Stimulated activated CD8-positive, alpha-beta memory T cell treated with anti-CD3 and anti-CD28 coated beads, Interleukin-7, amount 100 ng/mL, for 4 hours (primary cell): ENCODE measurements at places on chromosomes 3 and 15.

DNA sequence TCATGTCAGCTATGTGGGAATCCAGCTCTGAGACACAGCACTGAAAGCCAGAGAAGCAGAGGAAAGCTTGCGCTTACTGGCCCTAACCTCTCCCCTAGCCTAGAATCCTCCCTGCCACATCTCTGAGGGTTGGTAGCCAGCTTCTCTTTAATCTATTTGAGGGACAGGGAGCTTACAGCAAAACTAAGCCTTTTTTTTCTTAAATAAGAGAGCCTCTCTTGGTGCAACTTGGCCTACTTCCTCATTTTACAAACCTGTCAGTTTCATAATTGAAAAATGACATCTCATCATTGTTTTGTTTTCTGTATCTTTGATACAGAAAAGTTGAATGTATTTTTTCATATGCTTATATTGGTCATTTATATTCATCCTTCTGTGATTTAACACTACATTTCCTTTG lies 193.9 kb downstream of the ZNF621 start:
- DNase-seq: no peak

DNA sequence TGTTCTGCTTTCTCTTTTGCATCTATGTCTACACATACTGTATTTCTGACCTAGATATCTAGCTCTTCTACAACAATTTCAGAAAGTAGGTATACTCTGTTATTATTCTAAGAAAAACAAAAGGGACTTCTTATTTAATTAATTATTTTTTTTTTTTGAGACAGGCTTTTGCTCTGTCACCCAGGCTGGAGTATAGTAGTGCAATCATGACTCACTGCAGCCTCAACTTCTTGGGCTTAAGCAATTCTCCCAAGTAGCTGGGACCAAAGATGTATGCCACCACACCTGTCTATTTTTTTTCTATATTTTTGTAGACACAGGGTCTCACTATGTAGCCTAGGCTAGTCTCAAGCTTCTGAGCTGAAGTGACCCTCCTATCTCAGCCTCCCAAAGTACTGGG lies 130.6 kb downstream of the MBNL1 start:
- no peak for DNase-seq

DNA sequence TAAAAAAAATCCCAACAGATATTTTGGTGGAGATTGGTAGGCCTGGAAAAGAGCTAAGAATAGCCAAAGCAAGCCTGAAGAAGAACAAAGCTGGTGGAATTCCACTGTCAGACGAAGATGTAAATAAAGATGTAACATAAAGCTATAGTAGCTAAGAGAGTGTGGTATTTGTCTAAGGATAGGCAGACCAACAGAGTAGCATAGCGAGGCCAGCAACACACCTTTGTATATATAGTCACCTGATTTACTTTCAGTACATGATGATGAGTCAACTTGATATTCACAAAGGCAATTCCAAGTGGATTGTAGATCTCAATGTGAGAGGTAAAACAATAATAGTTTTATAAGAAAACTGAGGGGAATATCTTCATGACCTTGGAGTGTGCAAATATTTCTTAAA lies 53.6 kb upstream of the SYN2 start:
- DNase-seq: no peak

GRCh38 chr3:122773944-122774509 lies 19.6 kb downstream of the HSPBAP1 start:
- DNase-seq: no peak

DNA sequence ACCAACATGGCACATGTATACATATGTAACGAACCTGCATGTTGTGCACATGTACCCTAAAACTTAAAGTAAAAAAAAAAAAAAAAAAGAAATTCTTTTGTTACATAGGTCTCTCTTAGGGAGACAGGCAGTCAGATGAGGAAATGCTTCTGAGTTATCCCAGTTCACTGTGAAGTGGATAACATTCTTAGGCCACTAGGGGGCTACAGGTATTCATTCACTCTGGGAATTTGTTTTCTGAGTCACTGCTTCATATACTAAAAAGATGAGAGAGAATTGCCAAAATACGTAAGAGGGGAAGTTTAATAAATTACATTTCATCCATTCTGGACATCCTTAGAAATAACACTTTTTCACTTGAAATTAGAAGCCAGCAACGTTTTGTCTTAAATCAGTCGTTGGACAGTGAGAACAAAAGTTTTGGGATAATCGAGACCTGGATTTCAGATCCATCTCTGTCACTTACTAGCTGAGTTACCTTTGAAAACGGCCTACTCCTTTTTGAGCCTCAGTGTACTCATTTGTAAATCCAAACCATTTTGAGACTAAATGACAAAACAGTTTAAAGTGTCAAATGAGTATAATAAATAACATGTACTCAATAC lies 738.4 kb upstream of the ALCAM start:
- DNase-seq: no peak

DNA sequence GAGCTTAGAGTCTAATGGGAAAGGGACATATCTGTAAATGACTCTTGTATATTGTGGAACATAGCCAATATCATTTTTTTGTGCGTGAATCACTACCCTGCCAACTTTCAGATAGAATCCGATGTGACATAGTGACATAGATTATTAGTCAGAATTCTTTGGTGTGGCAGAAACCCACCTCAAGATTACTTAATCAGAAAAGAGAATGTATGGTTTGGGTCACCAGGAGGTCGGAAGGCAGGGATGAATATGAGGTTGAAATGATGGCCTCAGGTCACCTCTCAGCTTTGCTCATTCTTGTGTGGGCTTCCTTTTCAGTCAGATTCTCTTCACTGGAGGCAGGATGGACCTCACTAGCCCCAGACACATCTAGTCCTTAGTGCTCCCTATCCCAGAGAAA lies 41.4 kb downstream of the SNAPC5 start:
- DNase-seq: no peak

DNA sequence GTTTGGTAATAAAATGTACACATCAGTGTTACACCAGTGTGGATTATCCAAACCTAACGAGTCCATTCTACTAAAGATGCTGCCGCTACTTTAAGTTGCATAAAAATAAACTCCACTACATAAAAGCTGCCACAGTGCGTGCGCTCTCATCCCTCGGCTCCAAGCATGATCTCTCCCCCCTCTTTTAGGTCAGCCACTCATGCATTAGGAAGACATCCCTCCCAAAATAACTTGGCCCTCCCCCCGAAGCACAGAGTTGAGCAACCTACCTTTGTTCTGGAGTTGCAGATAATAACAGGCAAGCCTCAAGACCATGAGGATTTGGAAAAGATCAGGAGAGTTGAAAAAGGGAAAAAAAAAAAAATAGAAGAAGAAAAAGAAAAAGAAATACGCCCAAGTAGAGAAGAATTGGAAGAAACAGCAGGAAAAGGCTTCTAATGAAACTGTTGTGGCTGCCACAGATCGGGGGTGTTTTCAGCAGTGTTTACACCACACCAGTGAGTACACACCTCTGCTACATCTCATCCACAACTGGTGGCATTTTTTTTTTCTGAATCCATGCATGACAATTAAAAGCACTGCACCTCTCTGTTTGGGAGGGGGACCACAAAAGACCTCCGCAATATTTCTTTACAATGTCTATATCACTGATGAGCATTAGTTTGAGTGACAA lies 339.2 kb downstream of the FOXP1 start:
- no peak for DNase-seq

DNA sequence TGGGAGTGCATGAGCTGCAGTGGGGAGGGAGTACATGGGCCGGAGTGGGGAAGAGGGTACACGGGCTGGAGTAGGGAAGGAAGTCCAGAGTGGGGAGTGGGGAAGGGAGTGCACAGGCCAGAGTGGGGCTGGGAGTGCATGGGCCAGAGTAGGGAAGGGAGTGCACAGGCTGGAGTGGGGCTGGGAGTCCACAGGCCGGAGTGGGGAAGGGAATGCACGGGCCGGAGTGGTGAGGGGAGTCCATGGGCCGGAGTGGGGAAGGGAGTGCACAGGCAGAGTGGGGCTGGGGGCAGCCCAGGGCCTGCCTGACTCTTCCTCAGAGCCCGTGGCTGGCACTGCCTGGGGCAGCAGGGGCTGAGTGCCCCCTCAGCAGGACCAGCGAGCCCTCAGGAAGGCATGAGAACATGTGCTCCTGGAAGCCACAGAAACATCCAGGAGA lies 40.7 kb downstream of the KLF15 start:
- no peak for DNase-seq

GRCh38 chr3:125316246-125316645 lies 58.9 kb downstream of the ZNF148 start:
- DNase-seq: no peak

GRCh38 chr3:184261854-184262763 lies 756 bp upstream of the CAMK2N2 start:
- DNase-seq: peak; percentile 42

DNA sequence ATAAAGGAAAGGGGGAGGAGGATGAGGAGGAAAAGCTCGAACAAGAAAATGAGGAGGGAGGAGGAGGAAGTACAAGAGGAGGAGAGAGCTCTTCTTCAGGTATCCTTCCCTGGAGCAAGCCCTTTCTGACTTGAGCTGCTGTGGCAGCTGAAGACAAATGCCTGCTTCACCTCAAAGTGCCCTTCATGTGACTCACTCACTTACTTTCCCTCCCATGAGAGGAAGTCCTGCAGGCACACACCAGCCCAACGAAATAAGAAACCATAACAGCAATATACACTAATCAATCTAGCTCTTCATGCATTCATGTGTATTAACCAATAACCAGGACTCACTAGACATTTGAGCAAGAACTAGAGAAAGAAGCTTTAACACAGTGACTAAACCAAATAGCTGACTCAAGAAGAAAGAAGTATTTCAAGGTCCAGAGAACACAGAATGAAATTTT lies 251.9 kb downstream of the IGSF11 start:
- DNase-seq: no peak

- DNase-seq: no peak
Observed at GRCh38 chr15:39254181-39254580, 326.7 kb upstream of the THBS1 start.

GRCh38 chr3:7669641-7670040 lies 808.7 kb downstream of the GRM7 start:
- DNase-seq: no peak

DNA sequence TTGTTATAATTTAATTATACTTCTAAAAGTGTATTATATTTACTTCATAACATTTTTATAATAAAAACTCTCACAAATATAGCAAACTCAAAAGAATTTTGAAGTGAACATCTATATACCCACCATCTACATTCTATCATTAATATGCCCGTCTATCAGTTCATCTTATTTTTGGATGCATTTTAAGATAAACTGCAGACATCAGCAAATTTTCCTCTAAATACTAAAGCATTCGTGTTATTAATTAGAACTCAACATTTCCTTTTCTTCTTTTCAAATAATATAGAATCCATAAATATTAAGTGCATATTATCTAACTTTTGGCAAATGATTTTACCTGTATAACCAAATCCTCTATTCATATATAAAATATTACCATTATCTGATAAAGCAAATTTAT lies 242.9 kb upstream of the BCHE start:
- no peak for DNase-seq

- DNase-seq: no peak
Observed at GRCh38 chr3:36800533-36801116, 36.3 kb upstream of the DCLK3 start.

DNA sequence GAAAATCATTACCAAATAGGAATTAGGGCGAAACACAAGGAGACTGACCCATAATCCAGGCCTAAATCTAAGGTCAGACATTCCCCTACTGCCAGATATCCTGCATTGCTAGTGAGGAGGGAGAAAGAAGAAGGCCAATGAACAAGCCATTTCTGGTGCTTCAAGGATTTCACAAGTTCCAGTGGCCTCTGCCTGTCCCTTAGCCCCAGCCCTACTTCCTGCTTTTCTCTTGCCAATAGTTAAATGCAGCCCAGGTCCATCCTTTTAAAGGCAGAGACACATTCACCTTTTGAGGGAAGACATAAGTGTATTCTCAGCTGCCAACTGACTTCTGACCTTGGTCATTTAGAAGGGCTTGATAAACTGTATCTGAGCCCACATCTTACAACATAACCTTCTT lies 135.8 kb downstream of the ZNF621 start:
- DNase-seq: no peak
